ENCODE measurements at places on chromosomes 16 and 17.

DNA sequence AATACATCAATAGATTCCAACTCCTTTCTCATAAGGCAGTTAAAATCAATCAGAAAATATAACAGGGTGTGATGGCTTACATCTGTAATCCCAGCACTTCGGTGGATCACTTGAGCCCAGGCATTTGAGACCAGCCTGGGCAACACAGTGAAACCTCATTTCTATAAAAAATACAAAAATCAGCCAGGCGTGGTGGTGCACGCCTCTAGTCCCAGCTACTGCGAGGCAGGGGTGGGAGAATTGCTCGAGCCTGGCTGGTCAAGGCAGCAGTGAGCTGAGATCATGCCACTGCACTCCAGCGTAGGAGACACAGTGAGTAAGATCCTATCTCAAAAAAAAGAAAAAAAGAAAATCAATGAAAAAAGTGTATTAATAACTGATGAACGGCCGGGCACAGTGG, 258.6 kb downstream of the NTN1 start:
- DNase-seq, result no peak

- no peak for DNase-seq
Observed at GRCh38 chr16:53773150-53773846, 69.3 kb downstream of the FTO start.

DNA sequence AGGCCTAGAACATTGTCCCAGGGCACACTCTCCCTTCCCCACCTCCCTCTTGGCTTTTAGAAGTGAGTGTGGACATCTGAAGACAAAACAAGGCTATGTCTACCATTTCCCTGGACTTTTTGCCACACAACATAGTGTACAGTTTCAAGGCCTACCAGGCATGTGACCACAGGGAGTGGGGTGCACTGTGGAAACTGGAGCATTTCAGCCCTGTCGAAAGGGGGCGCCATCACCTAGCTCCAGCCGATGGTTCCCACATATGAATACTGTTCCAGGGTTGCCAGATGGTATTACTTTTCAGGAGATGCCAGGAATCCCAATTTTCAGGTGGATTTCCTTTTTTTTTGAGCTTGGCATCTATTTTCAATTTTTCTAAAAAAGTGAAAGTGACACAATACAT, 140.7 kb downstream of the KATNIP start:
- peak; percentile 11 for DNase-seq

GRCh38 chr16:30377812-30378235, 3.2 kb downstream of the MYL11 start:
- DNase-seq, result peak; percentile 81

GRCh38 chr17:10162096-10162495, 36.3 kb downstream of the GAS7 start:
- no peak for DNase-seq

- no peak for DNase-seq
Observed at GRCh38 chr16:12025472-12025871, 48.9 kb downstream of the SNX29 start.

GRCh38 chr17:9475101-9475658, 100.4 kb downstream of the STX8 start:
- DNase-seq, result no peak

- DNase-seq, result peak; percentile 8
Observed at GRCh38 chr17:44556832-44557606, at the start of gene FZD2. FZD2 (plus strand) TSS chr17:44557484; CDS start chr17:44557689, 205 bp downstream.

GRCh38 chr16:28504707-28505404, 1.8 kb downstream of the IL27 start:
- DNase-seq, result no peak

DNA sequence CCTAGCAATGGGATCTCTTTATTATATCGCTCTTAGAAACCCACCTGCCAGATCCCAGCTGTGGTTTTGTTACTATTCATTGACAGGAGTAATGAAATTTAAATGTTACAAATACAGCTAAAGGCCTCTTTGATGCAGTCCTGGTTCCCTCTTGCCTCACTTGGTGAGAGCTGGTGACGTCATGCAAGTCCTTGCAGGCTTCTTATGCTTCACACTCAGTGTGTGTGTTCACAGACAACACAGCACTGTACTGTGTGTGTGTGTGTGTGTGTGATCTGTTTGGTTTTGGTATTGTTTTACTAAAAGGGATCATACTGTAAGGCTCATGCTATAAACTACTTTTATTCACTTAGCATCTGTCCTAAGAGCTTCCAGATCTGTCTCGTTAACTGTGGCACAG, 75.0 kb downstream of the USP22 start:
- no peak for DNase-seq

GRCh38 chr17:82858376-82859126, 18.7 kb upstream of the ZNF750 start:
- no peak for DNase-seq

DNA sequence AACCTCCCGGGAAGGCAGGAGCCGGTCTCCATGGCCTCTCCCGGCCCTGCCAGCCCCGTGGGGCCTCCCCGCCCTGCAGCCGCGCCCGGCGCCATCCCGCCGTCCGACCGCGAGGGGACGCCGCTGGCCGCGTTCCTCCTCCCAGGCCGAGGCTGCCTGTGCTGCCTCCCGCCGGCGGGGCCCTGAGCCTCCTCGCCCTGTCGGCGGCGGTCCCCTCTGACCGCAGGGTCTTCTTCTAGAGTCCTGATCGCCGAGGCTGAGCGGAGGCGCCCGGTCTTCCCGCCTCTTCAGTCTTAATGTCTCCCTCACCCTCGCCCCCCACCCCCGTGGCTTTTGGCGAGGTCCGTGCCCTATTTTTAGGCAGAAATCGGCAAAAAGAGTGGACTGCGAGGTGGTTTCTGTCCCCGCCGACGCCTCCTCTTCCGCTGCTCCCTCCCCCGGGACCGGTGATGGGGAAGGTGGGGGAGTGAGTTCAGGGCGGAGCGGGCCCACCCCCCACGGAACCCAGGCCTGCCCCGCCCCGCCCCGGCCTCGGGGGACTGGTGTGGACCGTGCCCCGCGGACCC, 794 bp upstream of the CPNE7 start:
- no peak for DNase-seq

Data from stimulated activated CD4-positive, alpha-beta T cell treated with anti-CD3 and anti-CD28 coated beads, Interleukin-15, amount 100 ng/mL, for 48 hours (primary cell).